ENCODE measurements at places on chromosomes 6 and 20. TPM values are rescaled to one million over a fixed set of nuclear protein-coding genes. Genes with fewer than 3 reads are reported as not detected.

The OGFRL1 gene
- 9.1 TPM for total RNA-seq

The CDH26 gene
- 1.1 TPM for total RNA-seq

The NMBR gene
- total RNA-seq = not detected

The SUPT3H gene
- total RNA-seq = 10.5 TPM

The MEP1A gene
- not detected for total RNA-seq

The ADA gene
- 31.7 TPM for total RNA-seq

The ERGIC3 gene
- total RNA-seq = 146 TPM

The SLX4IP gene
- 1.8 TPM for total RNA-seq

GRCh38 chr6:27605401-27606342, 132.8 kb upstream of the ZNF184 start:
- peaks cover 53% of the 10 kb centered on the region for H3K27me3 ChIP-seq

GRCh38 chr6:148677594-148678476, 69.0 kb upstream of the UST start:
- peak; percentile 7 for DNase-seq
- no peak overlapping the region for H3K4me3 ChIP-seq
- H3K4me1 ChIP-seq = no peaks in the 10 kb centered on the region
- H3K27me3 ChIP-seq = peaks cover 3% of the 10 kb centered on the region
- H3K36me3 ChIP-seq = no peaks in the 10 kb centered on the region

GRCh38 chr20:3753501-3754275, 13.9 kb downstream of the ADISSP start:
- no peak overlapping the region for H3K4me3 ChIP-seq
- H3K36me3 ChIP-seq = peaks cover 8% of the 10 kb centered on the region
- no peak for DNase-seq
- H3K27me3 ChIP-seq = no peaks in the 10 kb centered on the region

DNA sequence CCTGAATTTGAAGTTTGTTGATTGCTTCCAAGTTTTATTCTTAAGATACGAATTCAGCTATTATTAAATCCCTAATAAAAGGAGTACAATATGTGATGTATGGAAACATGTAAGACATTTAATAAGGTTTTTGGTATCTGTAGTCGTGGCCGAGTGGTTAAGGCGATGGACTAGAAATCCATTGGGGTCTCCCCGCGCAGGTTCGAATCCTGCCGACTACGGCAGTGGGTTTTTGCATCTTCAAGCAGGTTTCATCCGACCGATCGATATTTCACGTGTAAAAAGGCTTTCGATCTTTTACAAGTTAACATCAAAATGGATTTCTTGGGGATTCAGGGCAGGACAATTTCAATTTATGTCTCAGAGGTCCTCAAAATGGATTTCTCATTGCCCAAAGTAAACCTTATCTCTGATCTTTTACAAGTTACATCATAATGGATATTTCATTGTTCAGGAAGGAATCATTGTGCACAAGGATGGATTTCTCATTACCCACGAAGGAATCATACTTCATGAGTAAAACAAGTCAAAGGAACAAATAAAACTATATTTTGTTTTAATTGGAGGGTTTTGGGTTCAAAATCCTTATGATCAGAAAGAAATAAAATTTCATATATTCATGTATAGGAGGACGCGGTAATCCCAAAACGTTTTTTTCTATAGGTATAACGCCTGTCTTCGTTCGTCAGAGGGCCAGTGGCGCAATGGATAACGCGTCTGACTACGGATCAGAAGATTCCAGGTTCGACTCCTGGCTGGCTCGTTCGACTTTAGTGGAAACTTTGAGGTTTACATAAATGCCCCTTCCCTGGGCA, 37.3 kb upstream of the BTN3A2 start:
- H3K4me1 ChIP-seq = peaks cover 28% of the 10 kb centered on the region
- DNase-seq = peak; percentile 35
- H3K27ac ChIP-seq = no peak overlapping the region
- peaks cover 19% of the 10 kb centered on the region for H3K27me3 ChIP-seq
- H3K36me3 ChIP-seq = no peaks in the 10 kb centered on the region

GRCh38 chr6:121940728-121941127, 458.7 kb upstream of the HSF2 start:
- no peak overlapping the region for H3K27ac ChIP-seq
- H3K27me3 ChIP-seq = no peaks in the 10 kb centered on the region
- no peak overlapping the region for H3K4me3 ChIP-seq

DNA sequence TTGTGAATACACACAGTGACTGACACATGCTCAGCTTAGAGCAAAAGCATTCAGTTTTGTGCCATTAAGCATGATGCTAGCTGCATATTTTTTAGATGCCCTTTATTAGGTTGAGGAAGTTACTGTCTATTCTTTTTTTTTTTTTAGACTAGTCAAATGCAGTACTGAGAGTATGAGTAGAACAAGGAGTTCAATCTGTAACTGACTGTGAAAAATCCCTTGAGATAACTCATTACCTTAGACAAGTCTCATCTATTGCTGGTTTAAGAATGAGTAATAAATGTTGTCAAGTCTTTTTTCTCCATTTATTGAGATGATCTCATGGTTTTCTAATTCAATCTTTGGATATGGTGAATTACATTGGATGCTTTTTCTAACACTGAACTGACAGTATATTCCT, 23.2 kb downstream of the AHI1 start:
- H3K27ac ChIP-seq = no peak overlapping the region
- H3K4me1 ChIP-seq = no peaks in the 10 kb centered on the region
- H3K27me3 ChIP-seq = no peaks in the 10 kb centered on the region
- no peak overlapping the region for H3K4me3 ChIP-seq

GRCh38 chr6:116136933-116137340, 11.0 kb upstream of the COL10A1 start:
- H3K4me1 ChIP-seq = no peaks in the 10 kb centered on the region
- H3K36me3 ChIP-seq = peaks cover 3% of the 10 kb centered on the region
- no peaks in the 10 kb centered on the region for H3K27me3 ChIP-seq
- DNase-seq = peak; percentile 3
- no peak overlapping the region for H3K27ac ChIP-seq

- H3K36me3 ChIP-seq = no peaks in the 10 kb centered on the region
- no peak for DNase-seq
- H3K27me3 ChIP-seq = no peaks in the 10 kb centered on the region
- no peak overlapping the region for H3K4me3 ChIP-seq
Observed at GRCh38 chr20:8788275-8788674, 280.6 kb upstream of the PLCB4 start.

DNA sequence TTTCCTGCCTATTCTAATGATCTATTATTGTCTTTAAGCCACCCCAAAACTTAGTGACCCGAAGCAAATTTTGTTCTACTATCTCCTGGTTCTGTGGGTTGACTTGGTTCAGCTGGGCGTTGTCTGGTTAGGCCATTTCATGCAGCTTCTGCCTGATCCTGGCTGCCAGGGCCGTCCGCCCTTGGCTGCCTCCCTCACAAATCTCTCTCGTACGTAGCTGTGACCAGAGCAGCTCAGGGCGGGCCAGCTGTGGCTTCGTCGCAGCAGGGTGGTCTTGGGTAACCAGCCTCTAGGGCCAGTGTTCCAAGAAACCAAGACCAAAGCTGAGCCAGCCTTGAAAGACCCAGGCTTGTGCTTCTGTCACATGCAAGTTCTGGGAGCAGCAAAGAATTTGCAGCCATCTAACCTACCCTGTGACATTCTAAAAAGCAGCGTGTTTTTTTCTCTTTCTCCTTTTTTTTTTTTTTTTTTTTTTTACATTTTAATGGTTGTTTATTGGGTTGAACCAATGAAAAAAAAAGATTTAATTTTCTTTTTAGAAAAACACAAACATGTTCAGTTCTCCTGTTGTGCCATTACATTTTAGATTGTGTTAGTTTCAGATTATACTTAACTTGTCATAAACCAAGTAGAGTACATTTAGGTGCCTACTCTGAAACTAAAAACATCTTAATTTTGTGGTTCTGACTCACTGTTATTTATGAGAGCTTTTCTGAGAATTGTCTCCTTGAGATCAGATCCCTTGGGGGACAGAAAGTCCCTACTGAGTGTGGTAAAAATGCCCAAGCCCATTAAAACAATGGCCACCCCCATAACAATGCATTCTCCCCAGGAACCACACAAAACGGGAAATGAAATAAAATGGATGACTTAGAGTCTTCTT, 83.9 kb downstream of the ZDHHC14 start:
- no peak for DNase-seq
- H3K4me1 ChIP-seq = peaks cover 6% of the 10 kb centered on the region
- no peak overlapping the region for H3K27ac ChIP-seq
- H3K27me3 ChIP-seq = no peaks in the 10 kb centered on the region

DNA sequence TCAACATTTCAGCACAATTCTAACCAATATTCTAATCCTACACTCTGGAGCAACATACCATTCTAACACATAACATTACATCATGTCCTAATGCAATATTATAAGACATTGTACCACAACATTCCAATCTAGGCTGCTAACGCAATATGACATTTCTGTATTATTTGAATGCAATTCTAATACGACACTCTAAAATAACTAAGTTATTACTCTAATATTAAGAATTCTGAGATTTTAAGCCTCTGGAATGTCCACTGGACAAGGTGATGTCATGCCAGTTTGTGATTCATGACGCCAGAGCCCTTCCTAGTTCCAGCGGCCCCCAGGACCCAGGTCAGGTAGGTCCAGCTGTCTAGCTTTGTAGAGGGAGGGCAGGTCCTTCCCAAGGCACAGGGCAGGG, 69.7 kb upstream of the SIRPA start:
- no peaks in the 10 kb centered on the region for H3K36me3 ChIP-seq
- H3K4me3 ChIP-seq = no peak overlapping the region
- DNase-seq = no peak
- no peak overlapping the region for H3K27ac ChIP-seq

DNA sequence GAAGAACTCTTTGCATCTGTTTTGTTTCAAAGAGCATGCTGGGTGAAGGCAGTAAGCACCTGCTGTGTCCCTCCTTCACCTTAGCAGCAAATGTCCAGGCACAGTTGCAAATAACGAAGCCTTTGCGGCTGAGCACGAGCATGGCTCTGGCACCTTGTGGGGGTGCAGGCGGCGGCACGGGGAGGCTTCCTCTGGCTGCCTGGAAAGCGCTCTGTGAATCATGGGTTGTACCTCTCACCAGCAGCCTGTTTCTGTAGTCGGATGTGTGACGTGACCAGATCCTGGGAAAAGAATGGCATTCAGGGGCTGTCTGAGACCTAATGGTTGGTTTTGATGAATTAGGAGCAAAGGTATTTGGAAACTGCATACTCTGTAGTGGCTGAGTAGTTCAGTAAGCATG, 144.8 kb downstream of the DTNBP1 start:
- no peak overlapping the region for H3K27ac ChIP-seq
- H3K4me3 ChIP-seq = no peak overlapping the region
- H3K4me1 ChIP-seq = peaks cover 3% of the 10 kb centered on the region
- DNase-seq = no peak
- H3K27me3 ChIP-seq = no peaks in the 10 kb centered on the region
- H3K36me3 ChIP-seq = peaks cover 84% of the 10 kb centered on the region

GRCh38 chr20:37179683-37180524, 556 bp upstream of the MROH8 start:
- peak overlapping the region; percentile 80 for H3K4me3 ChIP-seq
- DNase-seq = no peak
- H3K27ac ChIP-seq = peak overlapping the region; percentile 90
- peaks cover 19% of the 10 kb centered on the region for H3K36me3 ChIP-seq
- no peaks in the 10 kb centered on the region for H3K27me3 ChIP-seq
- peaks cover 42% of the 10 kb centered on the region for H3K4me1 ChIP-seq

DNA sequence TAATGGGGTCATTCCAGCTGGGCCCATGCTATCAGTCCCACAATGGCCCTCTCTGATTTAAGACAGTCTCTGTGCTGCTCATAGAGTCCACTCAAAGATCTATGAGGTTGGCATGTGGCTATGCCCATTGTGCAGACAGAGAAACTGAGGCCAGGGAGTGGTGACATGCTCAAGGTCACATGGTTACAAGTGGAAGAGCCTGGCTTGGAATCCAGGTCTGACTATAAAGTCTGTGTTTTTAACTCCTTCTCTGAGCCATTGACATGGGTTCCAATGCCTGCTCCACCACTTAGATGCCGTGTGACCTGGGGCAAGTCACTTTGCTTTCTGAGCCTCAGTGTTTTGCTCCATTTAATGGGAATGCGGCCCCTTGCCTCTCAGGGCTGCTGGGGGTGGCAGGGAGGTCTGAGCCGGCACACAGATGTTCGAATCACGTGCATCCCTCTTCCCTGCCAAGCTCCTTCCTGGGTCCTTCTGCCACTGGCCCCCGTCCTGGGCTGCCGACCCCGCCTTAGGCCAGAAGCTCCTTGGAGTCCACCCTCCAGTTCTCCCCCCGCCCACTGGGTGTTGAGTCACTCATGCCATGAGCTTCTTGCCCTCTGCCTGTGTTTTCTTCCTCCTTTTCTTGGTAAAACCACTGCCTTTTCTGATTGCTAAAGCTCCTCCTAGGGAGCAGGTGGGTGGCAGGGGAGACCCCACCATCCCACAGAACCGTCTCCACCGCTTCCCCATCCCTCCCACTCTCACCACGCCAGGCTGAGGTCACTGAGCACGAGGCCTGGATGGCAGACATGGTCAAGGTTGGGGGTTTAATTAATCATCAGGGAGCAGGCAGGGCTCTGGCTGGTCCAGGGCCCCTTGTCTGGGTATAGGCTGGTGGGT, 35.7 kb downstream of the CEBPB start:
- H3K36me3 ChIP-seq = no peaks in the 10 kb centered on the region
- H3K27ac ChIP-seq = no peak overlapping the region
- H3K4me1 ChIP-seq = no peaks in the 10 kb centered on the region
- DNase-seq = no peak
- no peak overlapping the region for H3K4me3 ChIP-seq

- no peak overlapping the region for H3K4me3 ChIP-seq
- DNase-seq = no peak
- no peak overlapping the region for H3K27ac ChIP-seq
Observed at GRCh38 chr20:61737812-61738443, 327.8 kb downstream of the TAF4 start.

DNA sequence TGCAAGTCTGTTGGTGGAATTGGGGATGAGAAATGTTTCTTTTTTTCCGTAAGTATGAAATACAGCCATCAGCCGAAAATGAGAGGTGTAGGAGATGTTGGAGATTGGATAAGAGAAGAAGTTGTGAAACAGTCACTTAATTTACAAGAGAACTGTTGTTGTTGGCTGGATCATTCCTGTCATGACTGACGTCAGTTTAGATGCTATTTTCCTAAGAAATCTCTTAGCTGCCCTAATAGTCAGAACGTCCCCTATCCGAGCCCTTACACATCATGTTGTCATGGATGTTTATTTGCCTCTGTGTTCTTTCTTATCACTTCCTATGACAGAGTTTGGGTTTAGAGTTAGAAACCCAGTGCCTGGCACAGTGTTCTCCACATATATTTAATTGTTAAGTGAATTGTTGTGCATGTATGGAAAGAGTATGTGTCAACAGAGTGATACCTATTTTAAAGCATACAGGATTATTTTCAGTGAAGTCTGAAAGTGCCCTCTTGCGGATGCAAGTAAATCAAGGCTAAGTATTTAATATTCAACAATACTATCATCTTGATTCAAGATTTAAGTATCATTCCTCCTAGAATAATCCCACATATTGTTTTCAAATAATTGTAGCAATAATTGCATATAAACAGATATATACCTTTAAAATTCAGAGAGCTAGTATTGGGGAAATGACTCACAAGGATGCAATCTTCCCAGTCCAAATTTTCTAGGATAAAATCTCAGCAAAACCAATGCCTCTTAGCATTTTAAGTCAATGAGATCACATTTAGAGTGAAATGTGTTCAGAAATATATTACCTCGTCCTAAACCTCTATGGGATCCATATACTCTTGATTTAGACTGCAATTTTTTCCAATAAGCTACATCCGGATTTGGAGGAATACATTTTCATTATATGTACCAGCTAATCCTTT, 309.9 kb upstream of the NOX3 start:
- no peak overlapping the region for H3K27ac ChIP-seq
- H3K36me3 ChIP-seq = no peaks in the 10 kb centered on the region
- H3K4me1 ChIP-seq = no peaks in the 10 kb centered on the region

GRCh38 chr20:44644230-44644617, 7.3 kb downstream of the ADA start:
- H3K27me3 ChIP-seq = no peaks in the 10 kb centered on the region
- peaks cover 86% of the 10 kb centered on the region for H3K4me1 ChIP-seq

All from CD4-positive, alpha-beta T cell (primary cell).